Bone marrow (tissue), 2 donors: ENCODE measurements at places on chromosomes 13 and 19.

- DNase-seq, result no peak
Observed at GRCh38 chr19:21835429-21835809, 563 bp downstream of the ZNF43 start.

DNA sequence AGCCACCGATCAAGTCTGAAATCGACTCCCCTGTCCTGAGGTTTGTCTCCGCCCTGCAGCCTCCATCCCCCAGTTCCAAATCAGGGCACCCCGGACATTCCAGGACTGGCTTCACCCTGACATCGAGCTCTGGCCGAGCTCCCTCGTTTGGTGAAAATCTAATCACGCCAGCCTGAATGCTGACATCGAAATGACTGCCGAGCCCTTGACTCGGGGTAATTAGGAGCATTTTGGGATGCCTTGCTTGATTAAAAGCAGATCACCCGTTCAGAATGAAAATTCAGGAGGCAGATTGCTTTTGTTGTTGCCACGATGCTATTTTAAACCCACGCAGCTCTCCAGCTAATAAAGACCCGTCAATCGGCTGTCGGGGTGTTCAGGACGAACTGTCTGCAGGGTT is 34.3 kb downstream of the ZNRF4 start:
- DNase-seq, result no peak

DNA sequence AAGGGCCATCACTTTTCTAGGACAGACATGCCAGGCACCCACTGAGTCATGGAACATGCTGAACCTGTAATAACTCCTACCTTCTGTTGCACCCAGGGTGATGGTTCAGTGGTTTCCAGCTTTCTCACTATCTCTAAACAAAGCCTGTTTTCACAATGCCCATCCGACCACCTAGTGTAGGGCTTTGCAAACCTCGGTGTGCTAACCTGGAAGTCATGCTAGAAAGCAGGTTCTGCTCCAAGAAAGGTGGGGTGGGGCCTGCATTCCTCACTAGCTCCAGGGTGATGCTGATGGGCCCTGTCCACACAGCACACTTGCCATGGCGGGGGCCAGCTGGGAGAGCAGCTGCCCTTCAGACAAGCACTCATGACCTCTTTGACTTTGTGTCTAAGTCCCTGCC is 43.4 kb downstream of the COL4A2 start:
- DNase-seq, result no peak

GRCh38 chr19:40604647-40605215 is 3.6 kb downstream of the LTBP4 start:
- DNase-seq, result no peak

GRCh38 chr13:95185851-95186250 is 115.4 kb downstream of the ABCC4 start:
- DNase-seq, result no peak
